ENCODE measurements at places on chromosomes 1 and 21.

DNA sequence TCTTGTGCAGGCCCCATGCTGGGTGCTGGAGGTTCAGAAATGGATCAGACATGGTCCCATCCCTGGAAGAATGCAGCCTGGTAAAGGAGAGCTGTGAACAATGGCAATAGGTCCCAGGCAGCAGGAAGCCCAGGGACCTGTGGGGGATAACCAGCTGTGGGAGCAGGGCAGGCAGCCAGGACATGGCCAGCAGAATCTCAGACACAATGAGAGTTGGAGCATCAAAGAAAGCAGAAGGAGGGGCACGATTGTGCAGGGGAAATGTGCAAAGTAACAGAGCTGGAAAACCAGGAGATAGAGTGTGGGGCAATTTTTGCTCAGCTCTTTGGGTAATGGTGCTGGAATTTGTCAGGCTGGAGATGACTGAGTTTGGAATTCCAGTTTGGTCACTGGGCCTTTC is 44.3 kb downstream of the C8B start:
- DNase-seq, result peak; percentile 18

DNA sequence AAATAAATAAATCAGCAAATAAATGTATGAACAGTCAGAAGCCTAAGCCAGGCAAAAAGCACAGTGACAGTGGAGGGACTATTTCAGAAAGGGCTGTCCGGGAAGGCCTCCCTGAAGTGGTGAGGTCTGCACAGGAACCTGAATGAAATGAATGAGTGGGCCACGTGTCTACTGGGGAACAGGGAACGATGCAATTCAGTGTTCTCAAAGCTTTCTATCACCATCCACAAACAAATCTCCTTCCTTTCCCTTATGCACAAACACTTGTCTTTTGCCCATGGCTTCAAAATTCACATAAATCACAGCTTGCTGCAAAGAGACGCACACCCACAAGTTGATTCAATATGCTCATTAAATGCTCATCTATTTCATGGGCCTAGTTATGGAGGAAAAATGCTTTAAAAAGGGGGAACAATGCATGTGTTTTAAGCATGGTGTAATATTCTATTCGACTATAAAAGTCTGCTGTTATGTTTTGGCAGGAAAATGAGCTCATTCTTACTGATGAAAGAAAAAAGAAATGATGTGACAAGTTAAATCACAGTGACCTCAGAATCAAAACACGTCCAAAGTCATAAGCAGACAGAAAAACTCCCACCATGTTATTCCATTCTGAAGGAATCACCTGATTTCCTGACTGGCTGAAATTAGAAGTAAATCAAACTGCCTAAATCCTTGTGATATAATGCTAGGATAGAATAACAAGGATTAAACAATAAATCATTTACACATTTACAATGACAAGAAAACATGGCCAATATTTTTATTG is 21.6 kb downstream of the URB1 start:
- no peak for DNase-seq

DNA sequence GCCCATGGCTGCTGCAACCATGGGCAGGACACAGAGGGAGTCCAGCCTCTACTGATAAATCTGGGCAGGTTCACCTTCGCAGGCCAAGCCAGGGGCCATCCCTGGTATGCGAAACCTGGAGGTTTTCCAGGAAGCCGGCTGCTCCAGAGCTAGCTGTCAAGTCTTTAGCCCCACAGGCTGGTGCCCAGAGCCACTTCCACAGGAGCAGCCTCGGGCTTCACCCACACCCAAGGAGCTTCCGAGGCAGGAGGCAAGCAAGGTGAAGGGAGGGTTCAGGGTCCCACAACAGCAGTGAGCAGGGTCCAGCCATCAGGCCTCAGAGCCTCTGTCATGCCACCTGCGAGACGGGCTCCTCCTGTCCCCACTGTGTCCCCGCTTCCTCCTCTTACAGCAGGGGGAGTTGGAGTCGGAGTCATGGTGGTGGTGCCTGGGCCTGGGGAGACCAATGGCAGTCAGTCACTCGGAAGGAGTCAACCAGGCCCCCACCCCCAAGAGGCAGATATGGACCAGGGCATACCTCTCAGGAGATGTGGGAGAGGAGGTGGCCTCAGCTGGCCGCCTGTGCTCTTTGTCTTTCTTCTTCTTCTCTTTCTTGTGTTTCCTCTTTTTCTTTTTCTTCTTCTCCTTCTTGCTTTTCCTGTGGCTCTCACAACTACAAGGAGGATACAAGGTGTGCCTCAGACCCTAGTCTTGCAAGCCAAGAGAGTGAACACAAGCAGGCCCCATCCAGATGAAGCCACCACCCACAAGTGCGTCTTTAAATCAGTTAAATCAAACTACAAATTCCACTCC is 2.1 kb downstream of the C1orf35 start:
- no peak for DNase-seq

GRCh38 chr21:14762327-14762726 is 216.2 kb upstream of the SAMSN1 start:
- no peak for DNase-seq

- no peak for DNase-seq
Measured at GRCh38 chr1:53296117-53296749, 31.6 kb downstream of the LRP8 start.

GRCh38 chr1:88802404-88802803 is 89.0 kb downstream of the GTF2B start:
- no peak for DNase-seq

- no peak for DNase-seq
Measured at GRCh38 chr21:32710069-32710784, 17.6 kb downstream of the SYNJ1 start.

GRCh38 chr1:15802234-15802965 is 5.0 kb downstream of the UQCRHL start:
- DNase-seq, result no peak

- no peak for DNase-seq
Measured at GRCh38 chr1:19087737-19088594, 122.1 kb downstream of the UBR4 start.

- DNase-seq, result no peak
Measured at GRCh38 chr1:14220811-14221210, 377.7 kb upstream of the KAZN start.

- DNase-seq, result no peak
Measured at GRCh38 chr1:112284796-112285195, 111.2 kb upstream of the CTTNBP2NL start.

- DNase-seq, result no peak
Measured at GRCh38 chr1:201673915-201674314, 135.0 kb downstream of the NAV1 start.

DNA sequence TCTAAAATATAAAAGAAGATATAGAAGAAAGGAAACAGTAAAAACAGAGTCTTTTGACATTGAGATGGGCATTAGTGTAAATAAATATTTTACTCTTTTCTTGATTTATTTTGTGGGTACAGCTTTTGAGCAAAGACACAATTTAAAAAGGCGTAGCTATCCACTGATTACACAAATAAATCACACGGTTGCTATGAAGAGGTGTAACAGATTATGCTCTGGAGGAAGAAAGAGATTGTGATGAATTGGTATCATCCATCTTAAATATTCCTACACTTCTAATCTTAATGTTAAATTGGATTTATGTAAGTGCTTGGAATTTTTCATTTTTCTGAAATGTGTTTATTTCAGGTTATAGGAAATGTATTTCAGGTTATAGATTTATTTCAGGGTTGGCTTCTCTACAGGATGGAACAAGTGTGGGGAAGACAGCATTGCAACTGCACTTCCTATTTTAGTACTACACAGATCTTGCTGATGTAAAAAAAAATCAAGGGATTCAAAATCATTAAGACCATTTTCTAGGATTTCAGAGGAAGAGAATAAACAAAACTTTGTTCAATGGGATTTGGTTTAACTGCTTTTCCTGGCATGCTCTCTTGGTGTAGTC is 15.3 kb downstream of the XCL1 start:
- DNase-seq, result no peak

- DNase-seq, result no peak
Measured at GRCh38 chr1:25774921-25775771, 24.8 kb upstream of the SELENON start.

DNA sequence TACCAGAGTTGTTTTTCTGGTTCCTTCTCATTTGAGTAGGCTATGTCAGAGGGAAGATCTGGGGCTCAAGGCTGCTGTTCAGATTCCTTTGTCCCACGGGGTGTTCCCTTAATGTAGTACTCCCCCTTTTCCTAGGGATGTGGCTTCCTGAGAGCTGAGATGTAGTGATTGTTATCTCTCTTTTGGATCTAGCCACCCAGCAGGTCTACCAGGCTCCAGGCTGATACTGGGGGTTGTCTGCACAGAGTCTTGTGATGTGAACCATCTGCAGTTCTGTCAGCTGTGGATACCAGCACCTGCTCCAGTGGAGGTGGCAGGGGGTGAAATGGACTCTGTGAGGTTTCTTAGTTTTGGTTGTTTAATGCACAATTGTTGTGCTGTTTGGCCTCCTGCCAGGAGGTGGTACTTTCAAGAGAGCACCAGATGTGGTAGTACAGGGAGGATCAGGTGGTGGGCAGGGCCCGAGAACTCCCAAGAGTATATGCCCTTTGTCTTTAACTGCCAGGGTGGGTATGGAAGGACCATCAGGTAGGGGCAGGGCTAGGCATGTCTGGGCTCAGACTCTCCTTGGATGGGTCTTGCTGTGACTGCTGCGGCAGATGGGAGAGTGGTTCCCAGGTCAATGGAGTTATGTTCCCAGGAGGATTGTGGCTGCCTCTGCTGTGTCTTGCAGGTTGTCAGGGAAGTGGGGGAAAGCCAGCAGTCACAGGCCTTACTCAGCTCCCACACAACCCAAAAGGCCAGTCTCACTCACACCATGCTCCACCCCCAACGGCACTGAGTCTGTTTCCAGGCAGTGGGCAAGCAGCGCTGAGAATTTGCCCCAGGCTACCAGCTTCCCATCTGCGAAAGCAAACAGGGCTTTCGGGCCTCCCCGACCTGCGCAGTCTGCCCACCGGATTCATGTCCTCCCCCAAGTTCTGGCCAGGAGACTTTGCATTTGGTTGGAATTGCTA is 64.2 kb downstream of the SERINC2 start:
- peak; percentile 10 for DNase-seq
